ENCODE measurements at places on chromosomes 13 and 19.

DNA sequence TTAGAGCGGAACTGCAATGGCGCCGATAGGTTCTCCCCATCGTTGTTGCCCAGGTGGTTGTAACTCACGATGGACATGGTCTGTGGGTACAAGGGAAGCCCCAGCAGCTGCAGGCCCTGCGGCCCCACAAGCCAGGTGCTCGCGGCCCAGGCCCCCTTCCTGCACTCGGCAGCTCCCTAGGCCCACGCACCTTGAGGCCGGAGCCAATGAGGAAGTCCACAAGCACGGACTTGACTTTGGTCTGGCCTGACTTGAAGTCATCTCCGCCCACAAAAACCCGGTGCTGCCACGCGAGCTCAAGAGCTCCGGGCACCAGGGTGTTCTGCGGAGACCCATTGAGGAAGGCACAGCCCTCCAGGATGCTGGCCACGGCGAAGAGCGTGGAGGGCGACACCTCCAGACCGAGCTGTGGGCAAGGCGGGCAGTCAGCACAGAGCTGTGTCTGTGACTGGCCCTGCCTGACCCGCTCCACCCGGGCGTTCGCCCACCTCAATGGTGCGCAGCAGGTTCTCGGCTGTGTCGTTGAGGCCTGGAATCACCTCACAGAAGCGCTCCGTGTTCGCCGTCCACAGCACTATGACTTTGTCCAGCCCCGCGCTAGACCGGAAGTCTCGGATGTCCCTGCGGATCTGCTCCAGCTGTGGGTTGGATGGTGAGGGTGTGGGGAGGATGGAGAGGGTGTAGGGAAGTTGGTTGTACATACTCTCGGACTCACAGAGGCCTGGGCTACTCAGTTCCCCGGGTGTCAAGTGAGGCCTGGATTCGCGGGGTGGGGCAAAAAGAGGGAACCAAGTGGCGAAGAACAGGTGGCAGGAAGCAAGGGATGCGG is 1.9 kb downstream of the ISYNA1 start:
- DNase-seq, result no peak

GRCh38 chr13:24389506-24389905 is 80.1 kb downstream of the C1QTNF9 start:
- no peak for DNase-seq

GRCh38 chr13:34349091-34349722 is 531.3 kb downstream of the RFC3 start:
- DNase-seq, result no peak

GRCh38 chr13:105847527-105848291 is 687.8 kb downstream of the EFNB2 start:
- DNase-seq, result no peak

DNA sequence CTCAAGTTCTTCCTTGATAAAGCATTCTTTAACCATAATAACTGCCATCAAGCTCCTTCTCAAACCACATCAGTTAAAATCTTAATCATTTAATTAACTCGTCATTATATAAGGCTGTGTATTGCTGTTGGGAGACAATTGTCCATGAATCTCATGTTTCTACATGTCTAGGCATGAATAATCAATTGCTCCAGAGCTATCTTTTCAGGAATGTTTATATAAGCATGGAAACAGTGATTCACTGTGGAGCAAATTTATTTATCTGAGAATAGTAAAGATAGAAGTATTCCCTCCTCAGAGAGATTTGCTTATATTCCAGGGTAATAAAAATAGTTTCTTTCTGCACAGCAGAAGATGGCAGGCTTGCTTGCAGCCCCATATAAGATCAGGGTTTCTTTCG is 71.1 kb downstream of the CBY2 start:
- DNase-seq, result no peak

DNA sequence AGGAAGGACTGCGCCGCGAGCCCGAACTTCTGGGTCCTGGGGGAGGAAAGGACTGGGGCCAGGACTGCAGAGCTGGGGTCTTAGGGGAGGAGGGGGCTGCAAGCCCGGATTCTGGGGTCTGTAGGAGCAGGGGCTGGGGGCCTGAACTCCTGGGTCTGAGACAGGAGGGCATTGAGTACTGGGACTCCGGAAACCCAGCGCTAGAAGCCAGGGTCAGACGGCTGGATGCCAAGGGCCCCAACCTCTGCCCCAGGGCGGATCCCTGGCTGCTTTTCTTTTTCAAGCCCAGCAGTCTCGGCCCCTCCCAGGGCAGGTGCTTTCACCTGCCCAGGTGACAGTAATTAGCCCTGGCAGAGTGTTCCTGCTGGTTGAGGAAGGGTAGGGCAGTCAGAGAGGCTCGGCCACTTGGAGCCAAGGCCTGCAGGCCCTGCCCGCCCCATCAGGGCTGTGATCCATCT is 2.3 kb downstream of the MYH14 start:
- no peak for DNase-seq

GRCh38 chr19:16897856-16898161 is 9.0 kb downstream of the F2RL3 start:
- DNase-seq, result no peak

- DNase-seq, result no peak
Measured at GRCh38 chr13:59623206-59623915, 540.4 kb downstream of the DIAPH3 start.

- DNase-seq, result no peak
Measured at GRCh38 chr13:76029706-76030105, 393.6 kb downstream of the LMO7 start.

- no peak for DNase-seq
Measured at GRCh38 chr13:83620530-83621220, 261.6 kb downstream of the SLITRK1 start.

- no peak for DNase-seq
Measured at GRCh38 chr19:3512562-3513228, 6.6 kb downstream of the FZR1 start.

GRCh38 chr13:84352946-84353345 is 470.7 kb upstream of the SLITRK1 start:
- no peak for DNase-seq

GRCh38 chr19:336067-336614 is 8.5 kb downstream of the MIER2 start:
- no peak for DNase-seq

- DNase-seq, result no peak
Measured at GRCh38 chr13:61316647-61317046, 99.0 kb downstream of the PCDH20 start.

GRCh38 chr19:31232180-31232579 is 117.1 kb downstream of the TSHZ3 start:
- no peak for DNase-seq

DNA sequence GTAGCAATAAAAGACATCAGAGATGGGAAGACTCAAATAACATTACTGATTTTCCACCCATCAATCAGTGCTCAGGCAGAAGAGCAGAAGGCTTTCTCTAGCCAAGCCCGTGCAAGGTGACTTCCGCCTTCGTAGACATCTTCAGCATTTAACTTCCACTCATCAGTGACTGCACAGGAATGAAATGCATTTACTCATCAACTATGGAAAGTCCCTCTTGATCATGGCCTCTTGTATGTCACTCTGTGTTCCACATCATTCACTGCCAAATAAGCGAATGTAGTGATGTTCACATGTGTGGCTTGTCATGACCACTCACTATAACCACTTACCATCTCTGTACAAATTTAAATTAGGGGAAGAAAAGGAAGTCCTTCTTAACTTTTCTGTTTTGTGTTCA is 49.4 kb downstream of the SACS start:
- no peak for DNase-seq

- no peak for DNase-seq
Measured at GRCh38 chr13:59442944-59443486, 720.7 kb downstream of the DIAPH3 start.

GRCh38 chr13:114148521-114148855 is 16.1 kb upstream of the RASA3 start:
- DNase-seq, result peak; percentile 46

DNA sequence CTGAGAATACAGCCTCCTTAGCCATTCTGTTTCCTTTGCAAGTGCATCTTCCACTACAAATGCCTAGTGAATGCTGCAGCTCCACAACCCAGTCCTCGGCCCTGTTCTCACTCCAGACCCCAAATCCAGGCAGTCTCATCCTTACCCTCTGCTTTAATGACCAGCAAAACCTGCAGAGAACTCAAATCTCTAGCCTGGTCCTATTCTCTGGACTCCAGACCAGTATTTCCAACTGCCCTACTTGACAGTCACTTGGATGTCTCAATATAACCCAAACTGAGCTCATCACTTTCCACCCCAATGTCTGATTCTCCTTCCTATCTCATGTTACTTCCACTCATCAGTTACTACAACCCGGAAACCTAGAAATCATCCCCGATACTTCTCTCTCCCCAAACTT is 2.6 kb upstream of the EBPL start:
- no peak for DNase-seq

DNA sequence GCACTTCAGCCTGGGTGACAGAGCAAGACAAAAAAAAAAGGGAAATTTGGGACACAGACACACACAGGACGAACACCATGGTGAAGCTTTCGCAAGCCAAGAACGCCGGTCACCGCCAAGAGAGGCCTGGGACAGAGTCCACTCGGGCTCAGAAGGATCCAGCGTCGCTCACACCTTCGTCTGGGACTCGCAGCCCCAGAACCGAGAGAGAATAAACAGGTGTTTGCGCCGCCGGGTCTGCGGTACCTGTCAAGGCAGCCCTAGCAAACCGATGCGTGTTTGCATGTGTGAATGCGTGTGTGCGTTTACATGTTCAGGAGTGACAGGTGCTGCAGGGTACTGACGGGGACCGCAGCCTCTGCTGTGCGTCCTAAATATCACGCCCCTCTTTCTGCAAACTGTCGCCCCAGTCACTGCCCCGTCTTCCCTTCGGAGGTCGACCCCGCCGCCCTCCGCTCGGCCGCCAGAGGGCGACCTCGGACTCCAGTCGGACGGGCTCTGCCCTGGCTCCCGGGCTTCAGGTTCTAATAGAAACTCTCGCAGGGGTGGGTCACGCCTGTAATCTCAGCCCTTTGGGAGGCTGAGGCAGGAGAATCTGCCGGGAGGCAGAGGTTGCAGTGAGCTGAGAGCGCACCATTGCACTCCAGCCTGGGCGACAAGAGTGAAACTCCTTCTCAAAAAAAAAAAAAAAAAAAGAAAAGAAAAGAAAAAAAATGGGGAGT is 11.8 kb upstream of the CSNK1G2 start:
- peak; percentile 70 for DNase-seq

GRCh38 chr13:102933122-102933521 is 87.3 kb downstream of the ERCC5 start:
- DNase-seq, result no peak

DNA sequence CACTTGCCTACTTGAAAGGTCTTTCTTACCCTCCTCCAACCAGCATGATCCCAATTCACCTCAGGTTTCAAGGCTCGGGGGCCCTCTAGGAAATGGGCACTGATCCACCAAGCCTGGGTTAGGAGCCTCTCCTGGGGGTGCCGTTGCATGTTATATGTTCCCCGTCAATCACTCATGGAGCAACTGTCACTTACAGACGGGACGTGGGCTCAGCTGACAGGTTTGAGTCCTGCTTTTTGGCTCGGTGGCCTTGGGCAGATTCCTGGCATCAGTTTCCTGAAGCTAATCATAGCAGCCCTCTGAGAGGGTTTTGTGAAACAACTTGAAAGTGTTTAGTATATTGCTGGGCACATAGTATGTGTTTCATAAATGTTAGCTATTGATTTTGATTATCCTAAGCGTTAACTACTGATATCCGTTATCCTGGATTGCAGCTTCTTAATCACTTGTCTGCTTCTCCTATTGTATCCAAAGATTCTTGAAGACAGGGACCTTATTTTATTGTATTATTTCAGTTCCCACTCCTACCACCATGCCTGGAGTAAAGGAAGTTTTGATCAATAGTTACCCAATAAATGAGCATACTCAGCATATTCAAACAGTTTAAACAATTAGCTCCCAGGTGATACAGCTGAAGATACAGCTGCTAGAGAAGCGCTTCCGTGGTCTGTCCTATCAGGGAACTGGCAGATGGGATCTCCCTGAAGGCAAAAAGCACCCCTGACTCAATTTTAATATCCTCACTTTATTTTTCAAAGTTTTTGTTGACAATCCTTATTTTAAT is 57.9 kb downstream of the RFC3 start:
- DNase-seq, result no peak

- DNase-seq, result no peak
Measured at GRCh38 chr19:10011974-10012373, 1.3 kb upstream of the RDH8 start.
